HTR-8/SVneo (cell line): ENCODE measurements at places on chromosomes 11 and 22.

- DNase-seq = no peak
Observed at GRCh38 chr11:27916541-27917100, 191.3 kb downstream of the KIF18A start.

GRCh38 chr22:24529898-24530297 is 25.0 kb downstream of the GUCD1 start:
- no peak for DNase-seq

- no peak for DNase-seq
Observed at GRCh38 chr11:21485006-21485405, 707.9 kb upstream of the ANO5 start.

DNA sequence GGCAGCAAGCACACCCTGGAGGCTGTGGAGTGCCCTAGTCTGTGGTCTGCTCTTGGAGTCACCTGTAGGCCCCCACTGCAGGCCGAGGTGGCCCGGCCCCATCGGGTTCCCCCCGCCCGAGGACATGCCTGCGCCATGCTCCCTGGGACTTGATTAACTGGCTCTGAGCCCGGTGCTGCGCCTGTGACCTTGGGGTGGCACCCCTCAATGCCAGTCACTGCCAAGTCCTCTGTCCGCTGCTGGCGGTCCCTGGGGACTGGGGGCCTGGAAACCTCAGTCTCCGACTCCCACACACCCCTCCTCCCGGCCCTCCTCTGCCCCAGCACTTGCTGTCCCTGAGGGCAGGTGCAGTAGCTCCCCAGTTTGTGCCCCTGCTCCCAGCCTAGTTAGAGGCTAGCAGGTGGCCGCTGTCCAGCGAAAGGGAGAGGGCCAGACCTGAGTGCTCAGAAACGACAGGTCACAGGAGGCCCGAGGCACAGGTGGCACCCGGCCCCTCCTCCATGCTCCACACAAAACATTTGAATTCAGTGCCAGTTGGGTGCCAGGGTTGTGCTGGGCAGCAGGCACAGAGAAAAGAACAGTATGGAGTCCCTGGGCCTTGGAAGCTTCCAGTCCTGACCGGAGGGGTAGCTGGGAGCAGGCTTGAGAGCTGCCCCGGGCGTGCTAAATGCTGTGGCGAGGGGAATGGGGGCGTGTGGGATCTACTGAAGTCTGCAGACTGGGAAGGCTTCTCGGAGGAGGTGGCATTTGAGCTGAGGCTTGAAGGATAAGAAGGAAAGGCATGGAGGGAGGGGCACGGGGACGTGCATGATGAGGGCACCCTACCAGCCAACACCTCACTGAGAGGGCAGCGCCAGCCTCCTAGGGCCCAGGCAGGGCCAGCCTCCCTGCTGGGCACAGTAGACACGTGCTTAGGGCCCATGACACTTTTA is 16.4 kb upstream of the FLRT1 start:
- no peak for DNase-seq

GRCh38 chr22:20237480-20238440 is 30.4 kb downstream of the RTN4R start:
- no peak for DNase-seq

- DNase-seq = no peak
Observed at GRCh38 chr22:48359613-48359965, 1468.1 kb downstream of the BRD1 start.

DNA sequence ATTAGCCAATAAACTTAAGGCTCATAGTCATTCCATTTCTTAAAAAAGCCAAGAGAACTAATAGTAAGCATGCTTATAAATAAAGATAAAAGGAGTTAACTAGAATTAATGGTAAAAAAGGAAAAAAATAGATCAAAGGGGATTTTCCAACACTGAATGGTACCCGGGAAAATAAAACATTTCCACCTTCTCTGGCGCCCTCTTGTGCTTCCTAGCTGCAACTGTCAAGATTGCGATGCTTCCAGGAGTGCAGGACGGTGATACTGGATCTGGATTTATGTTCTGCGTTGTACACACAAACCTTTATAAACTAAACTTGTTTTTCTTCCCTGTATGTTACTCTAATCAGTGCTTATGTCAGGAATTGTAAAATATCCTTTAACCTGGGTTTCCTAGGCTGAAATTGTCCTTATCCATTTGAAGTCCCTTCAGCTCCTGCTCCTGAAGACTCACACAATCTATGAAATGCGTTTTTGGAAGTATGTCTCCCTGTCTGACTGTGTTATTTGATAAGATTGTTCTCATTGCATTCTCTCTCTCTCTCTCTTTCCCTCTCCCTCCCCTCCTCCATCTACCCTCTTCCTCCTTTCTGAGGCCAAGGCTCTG is 9.6 kb upstream of the HTATIP2 start:
- DNase-seq = no peak

GRCh38 chr11:37946155-37946766 is 1348.2 kb upstream of the RAG2 start:
- DNase-seq = no peak

- no peak for DNase-seq
Observed at GRCh38 chr22:45564349-45565030, 61.8 kb downstream of the FBLN1 start.

GRCh38 chr11:83863272-83863671 is 577.1 kb upstream of the CCDC90B start:
- DNase-seq = no peak

DNA sequence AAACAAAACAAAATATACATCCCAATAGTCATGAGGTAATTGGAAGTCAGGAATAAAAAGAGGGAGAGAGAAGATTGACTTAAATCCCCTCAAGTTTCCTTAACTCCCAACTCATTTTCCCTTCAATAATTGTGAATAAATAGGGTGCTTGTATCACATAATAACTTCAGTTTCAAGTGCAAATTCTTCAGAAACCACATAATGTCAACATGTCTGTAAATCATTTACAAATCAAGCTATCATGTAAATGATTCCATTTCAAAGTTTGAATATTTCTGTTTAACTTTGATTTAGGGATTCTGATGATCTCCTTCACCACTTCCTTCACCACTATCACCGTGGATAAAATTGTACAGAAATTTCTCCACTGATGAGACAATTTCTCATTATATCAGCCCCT is 23.2 kb downstream of the CASP5 start:
- DNase-seq = no peak

DNA sequence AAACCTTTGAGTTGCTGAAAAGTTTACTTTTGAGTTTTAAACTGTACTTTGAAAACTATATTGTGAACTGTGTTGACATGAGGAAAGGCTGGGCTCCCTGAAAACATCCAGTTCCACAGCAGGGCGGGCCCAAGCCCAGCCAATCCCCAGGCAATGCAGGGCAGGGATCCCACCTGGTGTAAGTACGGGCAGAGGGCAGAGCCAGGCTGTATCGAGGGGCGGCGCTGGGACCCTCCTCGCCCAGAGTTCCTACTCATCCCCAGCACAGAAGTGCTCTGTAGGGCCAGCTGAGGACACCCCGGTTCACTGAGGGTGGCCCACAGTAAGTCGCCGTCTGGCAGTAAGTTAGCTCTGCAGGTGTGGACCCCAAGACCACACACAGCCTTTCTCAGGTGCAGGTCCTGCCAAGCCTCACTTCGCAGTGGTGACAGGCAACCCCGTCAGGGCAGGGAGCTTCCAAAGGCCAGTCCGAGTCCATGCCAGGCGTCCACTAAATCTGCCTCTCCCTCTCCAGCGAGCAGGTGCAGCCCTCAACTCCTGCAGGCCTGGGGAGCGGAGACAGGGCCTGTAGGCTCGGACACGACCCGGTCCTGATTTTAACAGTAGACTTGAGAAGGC is 6.3 kb downstream of the RASSF7 start:
- DNase-seq = no peak

GRCh38 chr11:96215110-96215782 is 127.7 kb downstream of the MAML2 start:
- no peak for DNase-seq

DNA sequence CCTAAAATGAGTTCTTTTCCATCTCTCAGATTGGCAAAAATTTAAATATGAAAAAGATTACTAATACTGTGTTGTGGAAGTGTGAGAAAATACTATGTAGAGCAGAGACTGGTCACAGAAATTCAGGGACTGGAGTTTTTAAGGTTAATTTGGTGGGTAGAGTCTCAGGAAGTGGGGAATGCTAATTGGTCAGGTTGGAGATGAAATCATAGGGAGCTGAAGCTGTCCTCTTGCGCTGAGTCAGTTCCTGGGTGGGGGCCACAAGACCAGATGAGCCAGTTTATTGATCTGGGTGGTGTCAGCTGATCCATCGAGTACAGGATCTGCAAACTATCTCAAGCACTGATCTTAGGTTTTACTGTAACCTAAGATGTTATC is 29.4 kb upstream of the TMEM86A start:
- no peak for DNase-seq
